ENCODE measurements at places on chromosomes 2 and 18. TPM values are rescaled to one million over a fixed set of nuclear protein-coding genes. Genes with fewer than 3 reads are reported as not detected.
A peak's percentile ranks its signal among the peaks of the same experiment; 100 is the strongest.

DNA sequence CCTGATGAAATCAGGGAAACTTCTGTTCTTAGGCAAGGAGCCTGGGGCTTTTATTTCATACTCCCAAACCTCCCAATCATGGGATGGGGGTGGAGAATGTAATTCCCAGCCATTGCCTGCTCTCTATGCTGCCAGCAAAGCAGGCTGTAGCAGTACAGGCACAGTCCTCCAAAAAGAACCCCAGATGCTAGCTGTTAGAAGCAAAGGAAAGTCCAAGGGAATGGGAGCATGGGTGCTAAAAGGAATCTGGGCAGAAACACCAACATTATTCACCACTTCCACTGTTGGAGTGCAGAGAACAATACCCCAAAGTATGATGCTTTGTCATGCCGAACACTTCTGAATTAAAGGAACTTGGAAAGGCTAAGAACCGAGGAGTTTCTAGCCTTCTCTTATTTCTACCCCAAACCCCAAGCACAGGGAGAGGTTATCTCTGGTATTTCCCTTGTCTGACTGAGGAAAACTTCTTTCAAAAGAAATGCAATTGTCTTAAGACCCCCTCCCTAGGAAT lies 24.7 kb downstream of the MDH1 start:
- DNase-seq: no peak

- peak; percentile 53 for DNase-seq
These were observed 9.6 kb downstream of the SERPINB8 start for GRCh38 chr18:63979409-63979920.

GRCh38 chr2:137964066-137964858 lies at the start of gene HNMT:
TSS of gene HNMT (plus strand) at chr2:137964473. CDS start at chr2:137964492, 19 bp downstream.
- DNase-seq: peak; percentile 52

DNA sequence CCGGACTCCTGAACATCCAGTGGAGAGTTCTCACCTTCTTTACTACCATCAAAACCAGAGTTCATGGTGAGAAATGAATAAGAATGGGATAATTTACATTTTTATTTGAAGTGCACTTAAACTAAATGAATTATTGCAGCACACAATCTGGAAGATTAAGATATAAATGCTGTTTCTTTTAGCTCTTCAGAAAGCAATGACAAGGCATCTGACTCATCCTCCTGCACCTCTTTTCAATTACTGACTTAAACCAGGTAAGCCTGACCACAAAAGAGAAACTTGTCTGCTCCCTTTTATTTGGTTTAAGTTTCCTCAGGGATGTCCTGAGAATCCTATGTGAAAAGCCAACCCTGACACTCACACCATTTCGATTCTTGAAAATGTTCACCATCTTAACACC lies 720 bp upstream of the DSC2 start:
- no peak for DNase-seq

DNA sequence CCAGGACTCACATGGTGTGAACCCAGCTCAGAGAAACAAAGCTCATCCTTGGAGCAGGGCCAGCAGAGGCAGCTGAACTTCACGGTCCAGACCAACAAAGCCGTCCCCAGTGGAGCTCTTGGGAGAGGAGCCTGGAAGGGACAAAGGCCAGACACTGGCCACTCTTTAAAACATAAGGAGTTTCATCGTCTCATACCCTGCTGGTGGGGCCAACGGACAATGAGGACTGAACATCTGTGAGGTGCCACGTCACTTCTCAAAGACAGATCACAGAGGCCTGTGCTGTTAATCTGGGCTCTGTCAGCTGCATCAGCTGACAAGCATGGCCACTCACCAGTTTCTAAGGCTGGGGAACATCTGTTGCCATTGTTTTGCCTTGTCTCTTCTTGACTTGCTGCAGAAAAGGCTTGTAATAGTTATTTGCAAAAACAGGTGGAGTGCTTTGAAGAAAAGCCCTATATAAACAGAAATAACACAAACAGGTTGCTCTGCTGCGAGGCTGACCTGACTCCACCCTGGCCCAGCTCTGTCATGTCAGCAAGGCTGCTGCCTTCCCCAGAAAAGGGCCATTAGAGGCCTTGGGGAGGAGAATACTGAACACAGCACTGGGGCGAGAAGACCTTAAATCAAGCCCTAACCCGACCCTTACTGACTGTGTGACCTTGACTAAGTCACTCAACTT lies 68.1 kb upstream of the DAPL1 start:
- no peak for DNase-seq

- peak; percentile 69 for DNase-seq
These were observed 1.1 kb upstream of the SULT6B1 start for GRCh38 chr2:37189452-37190153.

The RESP18 gene
- total RNA-seq: not detected

The TUBB6 gene
- total RNA-seq: 499 TPM

The DTNA gene
- total RNA-seq: 1.9 TPM

The EVX2 gene
- total RNA-seq: not detected

Data from HFFc6 (cell line).